ENCODE measurements at places on chromosomes 7 and 10.

- no peak for DNase-seq
Measured at GRCh38 chr10:9792181-9792580, 1225.5 kb upstream of the CELF2 start.

- DNase-seq = no peak
Measured at GRCh38 chr7:15686295-15686956, at the start of gene MEOX2. Gene MEOX2 (minus strand): TSS chr7:15686683. CDS start chr7:15686402, 281 bp downstream.

GRCh38 chr10:51918440-51918839, 219.0 kb upstream of the CSTF2T start:
- no peak for DNase-seq

GRCh38 chr10:86333826-86334487, 32.6 kb downstream of the GRID1 start:
- no peak for DNase-seq

GRCh38 chr10:46551701-46552525, 4.5 kb downstream of the GPRIN2 start:
- DNase-seq = no peak
